MG63 (cell line): ENCODE measurements at places on chromosomes 7 and 10. TPM values are rescaled to one million over a fixed set of nuclear protein-coding genes. Genes with fewer than 3 reads are reported as not detected.

DNA sequence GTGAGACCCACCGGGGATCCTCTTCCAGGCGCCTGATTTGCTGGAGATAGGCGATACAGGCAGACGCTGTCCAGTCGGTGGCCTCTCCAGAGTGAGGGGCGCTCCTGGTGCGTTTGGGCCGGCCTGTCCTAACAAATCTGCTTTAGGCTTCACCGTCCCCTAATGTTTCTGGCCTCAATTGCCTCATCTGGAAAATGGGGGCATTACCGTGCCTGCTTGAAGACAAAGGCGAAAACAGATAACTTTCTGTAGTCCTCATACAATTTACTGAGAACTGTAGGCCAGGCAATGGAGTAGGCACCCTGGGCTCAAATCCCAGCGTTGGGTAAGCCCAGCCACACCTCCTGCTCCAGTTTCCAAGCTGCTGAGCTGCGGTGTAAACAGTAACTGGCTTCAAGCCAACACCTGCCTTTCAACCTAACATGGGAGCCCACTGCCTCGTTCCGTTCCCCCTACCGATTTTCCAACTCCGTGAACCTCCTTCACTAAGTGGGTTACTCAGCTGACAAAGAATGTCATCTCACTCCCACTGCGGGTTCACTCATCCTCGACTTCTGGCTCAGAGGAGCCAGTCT lies 589 bp upstream of the ZFAND4 start:
- no peak for DNase-seq

- DNase-seq = no peak
These were observed 1.8 kb upstream of the ACTR3C start for GRCh38 chr7:150325110-150325611.

DNA sequence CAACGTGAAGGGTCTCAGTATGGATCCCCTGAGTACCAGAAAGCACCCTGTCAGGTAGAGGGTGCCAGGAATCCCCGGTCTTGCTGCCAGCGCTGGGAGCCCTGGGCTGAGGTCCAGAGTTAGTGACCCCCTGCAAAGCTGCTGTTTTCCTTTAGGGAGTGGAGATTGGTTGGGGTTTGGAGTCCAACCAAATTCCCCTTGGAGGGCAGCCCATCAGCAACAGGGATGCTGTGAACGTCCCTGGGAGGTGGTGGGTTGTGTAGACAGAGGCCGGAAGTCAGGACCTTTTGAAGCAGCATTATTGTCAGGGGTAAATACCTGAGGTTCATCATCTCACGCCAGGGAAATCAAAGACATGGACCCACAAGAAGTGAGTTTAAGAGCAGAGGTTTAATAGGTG lies 104.2 kb downstream of the COL26A1 start:
- peak; percentile 32 for DNase-seq

The ZNF736 gene
- 0.52 and 1.2 TPM in 2 replicates for total RNA-seq

DNA sequence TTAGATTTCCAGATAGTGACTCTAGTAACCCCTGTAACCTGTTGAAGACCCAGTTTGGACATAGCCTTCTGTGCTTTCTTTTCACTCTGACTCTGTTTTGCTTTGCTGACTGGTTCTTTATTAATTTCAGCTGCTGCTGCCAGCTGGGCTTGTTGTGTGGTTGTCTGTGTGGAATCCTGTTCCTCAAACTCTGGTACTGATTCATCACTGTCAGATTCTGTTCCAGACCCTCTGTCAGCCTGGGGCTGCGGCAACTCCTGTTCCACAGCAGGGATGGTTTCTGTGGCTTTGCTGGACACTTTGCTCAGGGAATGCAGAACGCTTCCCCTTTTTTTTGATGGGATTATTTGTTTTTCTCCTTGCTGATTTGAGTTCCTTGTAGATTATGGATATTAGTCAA lies 104.9 kb downstream of the SEC23IP start:
- no peak for DNase-seq

The FOXL3 gene
- not detected in 2 replicates for total RNA-seq

GRCh38 chr7:30460246-30460633 lies 18.3 kb downstream of the NOD1 start:
- DNase-seq = no peak

The CYP2C18 gene
- not detected in 2 replicates for total RNA-seq

DNA sequence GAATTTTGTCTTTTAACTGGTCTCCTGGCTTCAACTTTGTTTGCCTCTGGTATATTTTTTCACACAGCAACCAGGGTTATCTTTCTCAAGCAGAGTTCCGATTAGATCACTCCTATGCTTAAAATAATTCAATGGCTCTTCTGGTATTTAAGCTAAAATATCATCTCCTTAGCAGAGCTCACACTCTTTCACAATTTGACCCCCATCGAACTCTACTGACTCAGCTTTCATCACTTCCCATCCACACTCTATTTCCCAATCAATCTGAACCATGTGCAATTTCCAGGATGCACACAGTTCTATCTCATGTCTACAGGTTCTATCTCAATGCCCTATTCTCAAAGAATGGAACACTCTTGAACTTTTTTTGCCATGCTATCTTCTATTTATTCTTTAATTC lies 809.5 kb downstream of the GRID1 start:
- no peak for DNase-seq

GRCh38 chr10:89901895-89902294 lies 200.5 kb downstream of the KIF20B start:
- no peak for DNase-seq

- no peak for DNase-seq
These were observed 28.8 kb downstream of the PAX2 start for GRCh38 chr10:100774223-100774622.

DNA sequence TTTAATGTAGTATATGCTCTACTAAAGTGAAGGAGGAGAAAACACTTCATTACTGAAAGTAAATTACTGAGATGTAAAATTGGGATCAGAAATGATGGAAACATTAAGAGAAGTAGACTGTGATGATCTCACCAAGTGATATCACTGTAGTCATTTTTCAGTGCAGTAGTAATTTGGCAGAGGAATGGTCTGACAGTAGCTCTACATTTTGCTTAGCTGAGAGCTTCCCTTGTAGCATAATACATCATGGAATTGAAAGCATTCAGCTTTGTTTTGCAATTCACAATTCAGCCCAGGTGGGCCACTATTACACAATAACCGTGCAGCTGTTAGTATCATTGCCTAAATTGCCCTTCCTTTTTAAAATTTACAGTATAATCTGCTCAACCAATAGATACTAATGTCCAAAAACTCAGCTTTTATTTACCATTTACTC lies 19.4 kb upstream of the CABCOCO1 start:
- DNase-seq = peak; percentile 15

GRCh38 chr10:6012121-6012905 lies 35.0 kb upstream of the IL15RA start:
- DNase-seq = no peak

The PPP1R9A gene
- total RNA-seq = 1.7 and 3.1 TPM in 2 replicates

DNA sequence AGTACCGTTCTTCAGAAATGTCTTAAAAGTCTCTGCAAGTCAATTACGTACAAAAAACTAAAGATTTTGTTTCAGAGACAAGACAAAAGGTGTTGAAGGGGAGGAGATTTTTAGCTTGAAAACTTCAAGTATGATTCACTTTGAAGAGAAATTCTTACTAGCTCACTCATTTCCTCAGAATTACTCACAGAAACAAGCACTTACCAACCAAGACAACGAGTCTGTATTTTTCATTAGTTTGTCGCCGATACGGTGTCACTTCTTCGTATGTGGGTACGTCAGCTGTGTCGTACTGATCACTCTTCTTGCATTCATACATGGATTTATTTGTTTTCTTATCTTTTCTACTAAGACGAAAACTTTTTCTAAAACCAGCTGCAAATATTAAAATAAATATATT lies 90.6 kb upstream of the ODAD2 start:
- DNase-seq = peak; percentile 3

The PILRB gene
- total RNA-seq = 6.2 and 7.2 TPM in 2 replicates

The ERVW-1 gene
- total RNA-seq = not detected in 2 replicates

DNA sequence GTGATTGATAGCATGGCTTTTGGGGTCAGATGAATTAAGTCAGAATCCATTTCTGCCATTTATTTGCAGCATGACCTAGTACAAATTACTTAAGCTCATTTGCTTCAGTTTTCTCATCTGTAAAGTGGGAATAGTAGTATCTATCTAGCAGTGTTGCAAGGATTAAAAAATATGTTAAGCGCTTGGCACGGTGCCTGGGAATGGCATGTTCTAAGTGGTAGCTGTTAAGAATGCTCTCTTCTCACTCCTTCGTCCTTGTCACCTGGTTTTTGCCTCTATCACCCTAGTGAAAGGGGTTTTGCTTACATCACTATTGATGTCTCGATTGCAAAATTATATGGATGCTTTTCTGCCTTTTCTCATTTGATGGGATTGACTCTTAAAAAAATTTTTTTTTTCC lies 7.4 kb downstream of the TMEM248 start:
- DNase-seq = no peak

The SFRP4 gene
- total RNA-seq = 13.1 and 16.3 TPM in 2 replicates

The PKD2L1 gene
- not detected in 2 replicates for total RNA-seq

The HMX2 gene
- 0.07 and 6.0 TPM in 2 replicates for total RNA-seq

DNA sequence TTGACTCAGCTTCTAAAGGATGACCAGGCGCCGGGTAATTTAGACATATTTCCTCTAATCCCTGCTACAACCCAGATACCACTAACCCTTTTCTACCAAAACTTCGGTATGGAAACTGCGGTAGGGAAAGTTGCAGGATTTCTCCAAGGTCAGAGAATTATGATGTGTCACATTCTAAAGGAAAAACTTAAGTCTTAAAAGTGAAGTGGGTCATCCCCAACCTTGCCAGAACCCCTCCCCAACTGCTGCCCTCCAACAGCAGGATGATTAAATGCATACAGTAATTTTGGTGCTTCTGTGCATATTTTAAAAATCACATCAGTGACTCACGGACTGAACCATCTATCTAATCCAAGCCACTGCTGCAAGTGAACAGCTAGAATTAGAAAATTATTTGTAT lies 52.7 kb downstream of the GRB10 start:
- peak; percentile 82 for DNase-seq

The FXYD4 gene
- total RNA-seq = not detected in 2 replicates

DNA sequence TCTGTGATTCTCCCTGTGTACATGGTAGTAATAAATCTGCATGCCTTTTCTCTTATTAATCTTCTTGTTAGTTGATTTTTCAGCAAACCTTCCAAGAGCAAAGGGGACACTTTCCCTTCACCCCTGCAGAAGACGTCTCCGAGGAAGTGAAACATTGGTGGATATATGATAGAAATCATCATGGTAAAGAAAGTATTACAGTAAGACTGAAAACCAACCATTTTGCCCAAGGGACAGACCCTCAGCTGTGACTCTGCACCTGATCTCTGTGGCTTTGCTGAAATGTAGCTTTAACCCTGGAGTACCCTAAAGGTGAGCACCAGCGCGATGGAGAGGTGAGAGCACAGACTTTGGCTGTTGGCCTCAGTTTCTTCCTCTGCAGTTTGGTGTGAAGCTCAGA lies 32.8 kb upstream of the MYO3A start:
- no peak for DNase-seq

The CALML3 gene
- total RNA-seq = not detected in 2 replicates

- no peak for DNase-seq
These were observed 98.7 kb downstream of the POLL start for GRCh38 chr10:101489355-101489754.

The CTAGE8 gene
- 0.57 TPM in 1 of 2 replicates, not detected in the other for total RNA-seq

DNA sequence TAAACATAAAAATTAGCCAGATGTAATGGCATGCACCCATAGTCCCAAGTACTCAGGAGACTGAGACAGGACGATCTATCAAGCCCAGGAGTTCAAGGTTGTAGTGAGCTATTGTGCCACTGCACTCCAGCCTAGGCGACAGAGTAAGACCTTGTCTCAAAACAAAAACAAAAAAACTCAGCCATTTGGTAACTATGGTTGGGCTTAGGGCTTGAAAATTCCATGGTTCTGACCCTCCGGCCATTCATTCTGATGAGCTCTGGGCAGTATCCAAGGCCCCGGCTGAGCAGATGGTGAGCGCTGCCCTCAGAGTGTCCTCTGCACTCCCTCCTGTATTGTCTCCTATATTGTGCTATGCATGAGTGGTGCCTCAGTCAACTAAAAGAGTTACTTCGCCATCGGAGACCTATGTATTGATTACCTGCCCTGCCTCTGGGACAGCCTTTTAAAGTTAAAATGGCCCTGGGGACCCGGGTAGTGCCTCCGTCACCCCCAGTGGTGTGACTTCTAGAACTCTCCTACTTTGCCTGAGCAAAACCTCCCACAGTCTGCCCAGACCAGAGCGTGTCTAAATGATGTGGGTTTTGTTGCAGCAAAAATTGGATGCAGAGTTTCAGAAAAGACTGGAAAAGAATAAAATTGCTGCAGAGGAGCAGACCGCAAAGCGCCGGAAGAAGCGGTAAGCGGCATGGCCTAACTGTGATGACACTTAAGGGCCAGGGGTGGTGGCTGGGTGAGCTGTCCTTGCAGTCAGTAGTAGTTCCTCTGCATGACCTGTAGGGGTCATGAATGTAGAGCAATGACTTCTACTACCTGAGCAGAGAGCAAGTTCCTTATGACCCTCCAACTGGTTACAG lies 8.1 kb downstream of the PRKRIP1 start:
- DNase-seq = peak; percentile 7

DNA sequence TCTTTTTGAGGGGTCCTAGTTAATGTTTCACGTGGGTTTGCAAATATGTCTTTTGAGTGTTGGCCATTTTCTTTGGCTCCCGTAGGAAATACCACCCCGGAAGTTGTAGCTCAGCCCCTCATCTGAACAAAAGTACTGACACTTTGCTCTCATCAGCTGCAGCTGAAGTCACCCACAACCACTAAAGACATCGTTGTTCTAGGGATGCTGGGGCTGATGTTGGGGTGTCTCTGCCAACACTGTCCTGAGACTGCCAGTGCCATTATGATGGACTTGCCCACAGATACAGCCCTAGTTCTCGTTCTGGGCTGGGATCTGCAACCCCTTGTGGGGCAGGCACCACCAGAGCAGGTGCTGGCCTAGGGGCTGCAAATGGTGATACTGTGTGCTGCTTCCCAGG lies 82.6 kb upstream of the ARHGAP21 start:
- no peak for DNase-seq

DNA sequence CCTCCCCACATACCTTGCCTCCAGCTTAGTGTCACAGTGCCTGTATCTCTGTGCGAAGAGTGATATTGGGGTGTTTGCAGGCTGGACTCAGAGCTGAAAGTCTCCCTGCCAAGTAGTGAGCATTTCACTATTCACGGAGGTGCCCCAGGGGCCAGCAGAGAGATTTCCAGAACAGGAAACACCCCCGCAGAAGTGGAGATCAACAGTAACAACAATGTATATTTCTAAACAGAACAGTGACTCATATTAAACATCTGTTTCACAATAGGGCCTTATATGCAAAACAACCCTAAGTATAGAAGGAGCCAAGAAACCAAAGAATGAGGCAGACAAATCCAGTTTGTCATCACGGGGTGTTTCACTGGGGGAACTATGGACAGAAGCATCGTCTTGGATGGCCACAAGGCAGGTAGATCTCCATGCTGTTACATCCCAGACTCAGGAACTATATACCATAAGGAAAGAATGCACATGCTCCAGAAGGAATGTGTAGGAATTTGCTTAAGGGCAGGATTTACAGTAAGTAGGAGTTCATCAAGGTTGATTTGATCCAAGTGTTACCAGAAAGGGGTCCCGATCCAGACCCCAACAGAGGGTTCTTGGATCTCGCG lies 29.3 kb upstream of the CCL24 start:
- peak; percentile 83 for DNase-seq

DNA sequence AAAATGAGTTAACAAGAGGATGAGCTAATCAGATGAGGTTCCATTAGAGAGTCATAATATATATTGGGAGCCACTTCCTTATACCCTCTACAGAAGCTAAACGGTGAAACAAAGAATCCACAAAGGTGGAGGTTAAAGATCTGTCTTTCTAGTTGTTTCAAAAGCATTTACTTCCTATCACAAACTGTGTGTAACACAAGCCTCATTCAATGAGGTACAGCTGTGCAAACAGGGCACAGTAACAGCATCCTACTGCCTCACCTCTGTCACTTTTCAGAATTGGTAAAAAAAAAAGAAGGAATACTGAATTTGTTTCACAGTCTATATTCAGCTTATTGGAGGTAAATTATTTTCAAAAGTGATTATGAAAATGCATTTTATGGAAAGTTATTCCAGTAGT lies 128.7 kb downstream of the AGMO start:
- no peak for DNase-seq

The CCSER2 gene
- 20.6 and 30.1 TPM in 2 replicates for total RNA-seq
